ENCODE measurements at places on chromosomes 4 and X. TPM values are rescaled to one million over a fixed set of nuclear protein-coding genes. Genes with fewer than 3 reads are reported as not detected.

Gene RRH
- 0.21 TPM for total RNA-seq

Gene COL4A6
- total RNA-seq: 26.9 TPM

Gene PABPC1L2A
- total RNA-seq: not detected

Gene KIF4A
- total RNA-seq: 1.4 TPM

Gene AMTN
- total RNA-seq: 1.9 TPM

Gene MAGED4
- total RNA-seq: 0.48 TPM

Gene SERTM2
- total RNA-seq: not detected

Gene PDGFRA
- total RNA-seq: 0.24 TPM

Gene NSD2
- 36.9 TPM for total RNA-seq

Gene ELOVL6
- total RNA-seq: 7.5 TPM

Gene ANKRD17
- total RNA-seq: 42.7 TPM

Gene MAGEC1
- not detected for total RNA-seq

Gene BGN
- 0.48 TPM for total RNA-seq

Gene KLHL13
- 2.3 TPM for total RNA-seq

Gene GAGE2A
- total RNA-seq: not detected

Gene GALNTL6
- total RNA-seq: not detected

Gene CXCL5
- total RNA-seq: 0.64 TPM

Gene VSIG4
- total RNA-seq: not detected

Gene BEND2
- not detected for total RNA-seq

Gene FNIP2
- 17.5 TPM for total RNA-seq

Gene MRPS18C
- total RNA-seq: 18.6 TPM

Gene GBA3
- total RNA-seq: under 0.01 TPM

Gene LRP2BP
- total RNA-seq: 0.85 TPM

Gene STX18
- total RNA-seq: 12.8 TPM

Gene NOCT
- 62.4 TPM for total RNA-seq

Gene TXK
- total RNA-seq: 0.48 TPM

Gene LRIT3
- 0.21 TPM for total RNA-seq

Gene ADGRA3
- total RNA-seq: 39.9 TPM

Gene HERC3
- 37.1 TPM for total RNA-seq

Gene KIT
- total RNA-seq: not detected

Gene SPIN2A
- not detected for total RNA-seq

Gene CXCL3
- 4.1 TPM for total RNA-seq

Gene NAA11
- not detected for total RNA-seq

Gene BCAP31
- total RNA-seq: 267 TPM

Gene EGFL6
- 0.21 TPM for total RNA-seq

Gene STBD1
- total RNA-seq: 16.9 TPM

Gene GAGE13
- total RNA-seq: not detected

Gene SLC16A2
- total RNA-seq: 2.1 TPM

Gene ZNF157
- 0.24 TPM for total RNA-seq

Gene AFP
- total RNA-seq: not detected

All from tracheal epithelial cell (primary cell).